ENCODE measurements at places on chromosomes 13 and 19.

DNA sequence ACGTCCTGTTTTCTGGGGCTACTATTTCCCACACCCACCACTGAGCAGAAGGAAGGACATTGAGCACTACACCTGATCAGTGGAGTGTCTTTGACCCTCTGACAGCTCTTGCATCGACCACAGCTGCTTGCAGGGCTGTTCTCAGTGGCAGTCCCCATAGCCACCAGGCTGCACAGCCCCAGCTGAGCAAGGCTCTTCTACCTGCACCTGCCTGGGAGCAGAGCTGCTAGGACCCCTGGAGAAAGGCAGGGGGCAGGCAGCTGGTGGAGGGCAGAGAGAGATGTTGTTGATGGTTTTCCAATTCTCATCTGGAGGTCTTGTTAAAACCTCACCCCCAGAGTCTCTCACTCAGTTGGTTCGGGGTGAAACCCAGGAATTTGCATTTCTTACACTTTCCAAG is 361.8 kb upstream of the ZNF507 start:
- DNase-seq, result no peak

DNA sequence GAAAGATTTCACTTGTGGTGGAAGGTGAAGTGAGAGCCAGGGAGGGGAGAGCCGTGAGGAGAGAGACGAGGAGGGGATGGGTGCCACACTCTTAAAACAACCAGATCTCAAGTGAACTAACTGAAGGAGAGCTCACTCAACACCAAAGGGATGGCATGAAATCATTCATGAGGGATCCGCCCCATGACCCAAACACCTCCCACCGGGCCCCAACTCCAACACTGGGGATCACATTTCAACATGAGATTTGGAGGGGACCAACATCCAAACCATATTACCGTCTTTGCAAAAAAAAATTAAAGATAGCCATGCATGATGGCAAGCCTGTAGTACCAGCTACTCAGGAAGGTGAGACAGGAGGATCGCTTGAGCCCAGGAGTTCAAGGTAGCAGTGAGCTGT is 34.9 kb upstream of the POP4 start:
- no peak for DNase-seq

DNA sequence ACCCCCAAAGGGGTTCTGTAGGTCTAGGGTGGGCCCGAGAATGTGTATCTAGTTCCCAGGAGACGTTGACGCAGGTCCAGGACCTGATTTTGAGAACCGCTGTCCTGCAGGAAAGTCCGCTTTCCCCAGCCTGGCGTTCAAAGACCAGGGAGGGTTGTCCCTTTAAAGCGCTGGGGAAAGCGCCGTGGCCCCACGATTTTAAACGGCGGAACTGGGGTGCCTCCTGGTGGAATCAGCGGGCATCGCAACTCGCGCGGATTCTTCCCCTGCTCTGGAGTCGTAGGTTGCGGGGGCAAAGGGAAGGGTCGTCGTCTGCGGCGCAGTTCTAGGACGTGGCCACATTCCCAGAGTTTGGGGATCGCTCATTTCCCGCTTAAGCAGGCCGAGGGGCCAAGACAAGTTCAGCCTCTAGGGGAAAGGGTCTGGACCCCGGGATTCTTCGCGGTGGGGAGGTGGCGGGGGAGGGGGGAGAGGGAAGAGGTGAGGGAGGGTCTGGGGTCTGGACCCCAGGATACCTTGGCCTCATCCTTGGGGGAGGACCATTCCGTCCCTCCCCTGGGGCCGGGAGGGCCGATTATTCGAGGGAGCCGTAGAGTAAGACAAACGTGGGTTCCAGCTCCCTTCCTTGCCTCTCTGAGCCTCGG is 7.7 kb downstream of the PNMA8B start:
- no peak for DNase-seq

GRCh38 chr13:26390203-26390602 is 136.3 kb downstream of the CDK8 start:
- DNase-seq, result no peak

DNA sequence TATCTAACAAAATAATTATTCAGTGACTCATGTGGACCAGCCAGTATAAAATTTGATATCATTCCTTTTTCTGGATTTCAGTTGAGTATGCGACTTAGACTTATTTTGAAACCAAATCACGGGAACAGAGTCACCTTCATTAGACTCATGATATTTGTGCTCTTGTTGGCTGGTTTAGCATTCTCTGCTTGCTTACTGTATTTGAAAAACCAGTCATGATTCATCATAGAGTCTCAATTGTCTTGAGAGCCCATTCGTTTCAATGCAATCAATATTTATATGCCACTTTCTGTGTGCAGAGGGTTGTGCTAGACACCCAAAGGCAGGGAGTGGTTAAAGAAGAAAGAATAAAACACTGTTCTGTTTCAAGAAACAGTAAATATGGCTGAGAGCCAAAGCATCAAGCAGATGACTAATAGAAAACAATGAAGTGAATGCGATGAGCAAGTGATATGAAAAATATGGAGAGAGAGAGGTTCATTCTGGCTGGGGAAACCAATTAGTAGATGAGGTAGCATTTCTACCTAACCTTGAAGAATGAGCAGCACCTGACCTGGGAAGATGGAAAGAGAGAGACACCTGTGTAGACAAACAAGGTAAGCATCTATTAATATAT is 99.6 kb upstream of the MBNL2 start:
- DNase-seq, result no peak
